ENCODE measurements at places on chromosomes 3 and 15. TPM values are rescaled to one million over a fixed set of nuclear protein-coding genes. Genes with fewer than 3 reads are reported as not detected.

Gene CADM2
- total RNA-seq: 0.28 TPM

Gene IGSF10
- 0.30 TPM for total RNA-seq

Gene EPHB1
- total RNA-seq: 0.05 TPM

Gene SLC30A4
- total RNA-seq: 2.2 TPM

Gene LIPC
- total RNA-seq: 0.17 TPM

Gene KPNA4
- total RNA-seq: 28.4 TPM

Gene TRH
- total RNA-seq: not detected

Gene DUOXA2
- total RNA-seq: not detected

Gene MYL3
- total RNA-seq: 0.15 TPM

Gene ACTRT3
- total RNA-seq: 3.0 TPM

Gene SLC51B
- 15.9 TPM for total RNA-seq

Gene C3orf85
- total RNA-seq: not detected

Gene CD200
- total RNA-seq: not detected

Gene MELTF
- total RNA-seq: 63.0 TPM

Gene HACL1
- total RNA-seq: 28.6 TPM

Gene ZNF774
- total RNA-seq: 0.85 TPM

Gene DPPA2
- total RNA-seq: not detected

Gene CIP2A
- 22.8 TPM for total RNA-seq

Gene FANCD2OS
- not detected for total RNA-seq

Gene PEAK1
- total RNA-seq: 5.0 TPM

Gene CGNL1
- 0.81 TPM for total RNA-seq

Gene PLA2G4F
- total RNA-seq: not detected

Gene RBMS3
- 0.90 TPM for total RNA-seq

All from A549 treated with Hydrocortisone at 1 μM for 4 hours (cell line).